Thymus (tissue), 14 donors: ENCODE measurements at places on chromosomes 4 and X. TPM values are rescaled to one million over a fixed set of nuclear protein-coding genes. Genes with fewer than 3 reads are reported as not detected.

DNA sequence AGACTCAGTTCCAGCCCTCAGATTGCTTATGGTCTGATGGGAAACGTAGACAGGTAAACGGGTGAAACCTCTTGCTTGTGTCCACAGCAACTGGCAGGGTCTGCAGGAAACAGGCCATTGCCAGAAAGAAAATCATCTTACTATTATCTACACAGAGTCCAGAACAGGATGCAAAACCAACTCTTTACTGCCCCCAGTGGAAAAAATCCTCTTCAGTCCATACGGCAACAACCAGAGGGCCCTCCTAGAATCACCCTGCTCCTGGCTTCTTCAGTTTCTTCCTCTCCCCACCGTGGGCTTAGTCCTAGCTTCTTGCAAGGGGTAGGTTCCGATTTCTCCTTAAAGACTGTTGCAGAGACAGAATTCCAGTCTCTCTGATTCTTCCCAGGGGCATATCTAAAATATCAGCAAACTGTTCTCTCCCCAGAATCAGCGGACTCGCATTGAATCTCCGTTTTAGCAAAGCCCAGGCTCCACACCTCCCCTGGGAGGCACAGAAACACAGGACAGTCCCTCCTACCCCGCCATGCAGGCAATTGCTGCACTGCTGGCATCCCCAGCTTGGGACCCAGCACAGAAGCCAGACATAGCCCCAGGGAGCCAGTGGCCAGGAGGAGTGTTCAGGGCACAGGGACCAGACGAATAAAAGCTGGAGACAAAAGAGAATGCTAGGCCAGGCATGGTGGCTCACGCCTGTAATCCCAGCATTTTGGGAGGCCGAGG is 41.0 kb upstream of the SH3RF1 start:
- H3K4me3 ChIP-seq = no peak overlapping the region
- peak; percentile 11 for DNase-seq

DNA sequence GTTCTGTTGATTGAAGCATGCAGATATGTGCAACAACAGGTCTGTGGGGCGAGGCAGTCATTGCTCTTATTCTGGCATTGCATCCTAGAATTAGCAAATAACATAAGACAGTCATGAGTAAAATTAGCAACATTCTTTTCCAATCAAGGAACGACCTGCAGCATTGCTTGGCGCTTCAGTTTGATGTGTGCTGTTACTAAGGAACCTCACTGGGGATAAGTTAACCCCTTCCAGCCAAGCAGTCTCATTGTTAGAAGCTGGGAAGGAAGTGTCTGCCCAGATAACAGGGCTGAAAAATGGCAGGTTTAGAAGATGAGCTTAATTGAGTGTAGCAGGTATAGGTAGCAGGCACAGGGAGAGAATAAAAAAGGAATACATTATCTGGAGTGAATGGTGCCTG is 55.4 kb downstream of the RBM46 start:
- DNase-seq = no peak
- H3K36me3 ChIP-seq = no peaks in the 10 kb centered on the region
- no peaks in the 10 kb centered on the region for H3K27me3 ChIP-seq
- no peaks in the 10 kb centered on the region for H3K4me1 ChIP-seq
- no peak overlapping the region for H3K27ac ChIP-seq

GRCh38 chrX:39451046-39451445 is 646.7 kb downstream of the BCOR start:
- H3K27me3 ChIP-seq = no peaks in the 10 kb centered on the region
- H3K36me3 ChIP-seq = no peaks in the 10 kb centered on the region
- no peak for DNase-seq
- H3K27ac ChIP-seq = no peak overlapping the region
- H3K4me3 ChIP-seq = no peak overlapping the region
- H3K4me1 ChIP-seq = no peaks in the 10 kb centered on the region

DNA sequence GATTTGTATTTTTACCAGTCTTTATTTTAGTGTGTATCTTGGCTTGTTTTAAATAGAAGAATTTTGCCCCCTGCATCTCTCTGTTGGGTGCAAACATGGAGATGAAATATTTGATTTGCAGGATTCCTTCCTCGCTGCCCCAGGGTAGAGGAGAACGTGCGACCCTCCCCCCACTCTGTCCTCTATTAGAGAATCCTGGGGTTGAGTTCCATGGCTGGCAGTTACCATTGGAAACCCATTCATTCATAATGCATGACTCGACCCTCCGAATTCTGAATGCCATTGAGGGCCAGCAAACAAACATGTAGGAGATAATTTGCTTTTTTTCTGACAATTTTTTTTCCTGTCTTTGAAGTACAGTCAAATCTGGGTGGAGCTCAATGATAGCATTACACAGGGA is 53.7 kb downstream of the TRIM2 start:
- H3K4me3 ChIP-seq = no peak overlapping the region
- H3K27ac ChIP-seq = no peak overlapping the region
- H3K36me3 ChIP-seq = no peaks in the 10 kb centered on the region

Gene PITX2
- 0.33 TPM for total RNA-seq

Gene RP2
- total RNA-seq = 7.9 TPM

Gene HMX1
- not detected for total RNA-seq
